ENCODE measurements at places on chromosomes 6 and 20. TPM values are rescaled to one million over a fixed set of nuclear protein-coding genes. Genes with fewer than 3 reads are reported as not detected.

DNA sequence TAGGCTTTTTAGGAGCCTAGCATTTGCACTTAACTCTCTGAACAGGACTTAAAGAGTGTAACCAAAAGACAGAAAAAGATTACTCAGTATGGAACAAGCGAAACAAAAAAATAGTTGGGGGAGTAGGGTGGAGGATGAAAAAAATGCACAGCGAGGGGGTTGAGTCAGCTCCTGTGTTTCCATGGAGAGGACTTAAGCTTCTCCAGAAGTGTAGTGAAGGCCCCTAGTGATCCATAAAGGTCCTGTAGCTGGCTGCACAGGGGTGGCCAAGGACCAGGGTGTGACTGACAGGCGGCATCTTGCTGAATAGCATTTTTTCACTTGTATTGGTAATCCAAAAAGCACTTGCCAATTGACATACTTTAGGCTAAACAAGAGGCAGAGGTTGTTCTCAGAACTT is 533.9 kb downstream of the RFPL4B start:
- DNase-seq = no peak

Gene GRIK2
- total RNA-seq = not detected

DNA sequence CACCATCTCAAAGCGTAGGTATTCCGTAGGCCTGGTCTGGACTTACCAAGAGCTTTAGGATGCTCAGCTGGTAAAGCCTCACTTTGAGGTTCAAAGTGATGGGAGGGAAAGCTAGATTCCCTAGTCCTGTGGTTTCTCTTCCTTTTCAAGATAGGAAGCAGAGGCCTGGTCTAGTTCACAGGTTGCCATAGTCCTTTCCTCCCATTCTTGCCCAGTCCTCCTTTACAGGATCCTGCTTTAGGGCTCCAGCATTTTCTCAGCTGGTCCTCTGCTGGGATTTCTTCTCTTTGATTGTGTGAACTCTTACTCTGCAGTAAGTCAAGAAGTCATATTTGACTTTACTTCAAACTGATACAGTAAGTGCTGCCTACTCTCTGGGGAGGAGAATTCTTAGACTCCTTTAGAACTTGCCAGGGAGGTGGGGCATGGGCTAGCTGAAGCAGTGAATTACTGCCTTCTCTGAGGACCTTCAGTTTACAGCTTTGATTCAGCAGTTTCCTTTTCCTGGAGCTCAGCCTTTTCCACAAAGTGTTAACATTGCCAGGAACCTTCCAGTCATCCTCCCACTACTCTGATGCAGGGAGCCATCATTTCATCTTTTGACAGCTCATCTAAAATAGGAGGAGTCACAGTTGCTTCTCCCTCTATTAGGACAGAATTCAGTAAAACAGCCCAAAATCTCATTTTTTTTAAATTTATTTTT is 42.8 kb upstream of the PLCG1 start:
- DNase-seq = no peak

DNA sequence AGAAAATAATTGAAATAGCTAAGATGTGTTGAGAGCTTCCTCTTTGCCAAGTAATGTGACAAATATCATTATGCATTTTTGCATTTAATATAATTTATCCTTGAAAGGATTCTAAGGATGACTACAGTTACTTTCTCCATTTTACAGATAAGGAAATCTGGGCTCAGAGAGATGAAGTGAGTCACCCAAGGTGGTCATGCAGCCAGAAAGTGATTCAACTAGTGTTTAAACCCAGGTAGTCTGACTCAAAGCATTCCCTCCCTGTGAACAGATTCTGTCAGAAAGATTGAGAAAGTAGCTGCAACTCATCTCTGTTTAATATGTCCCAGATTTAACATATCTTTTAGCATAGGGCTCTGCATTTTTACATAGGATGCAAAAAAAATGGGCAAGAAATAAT is 28.1 kb downstream of the NRSN1 start:
- DNase-seq = no peak

Gene IL17F
- not detected for total RNA-seq

- DNase-seq = no peak
Measured at GRCh38 chr20:51429144-51429482, 113.4 kb downstream of the NFATC2 start.

Gene SLC24A3
- total RNA-seq = under 0.01 TPM

DNA sequence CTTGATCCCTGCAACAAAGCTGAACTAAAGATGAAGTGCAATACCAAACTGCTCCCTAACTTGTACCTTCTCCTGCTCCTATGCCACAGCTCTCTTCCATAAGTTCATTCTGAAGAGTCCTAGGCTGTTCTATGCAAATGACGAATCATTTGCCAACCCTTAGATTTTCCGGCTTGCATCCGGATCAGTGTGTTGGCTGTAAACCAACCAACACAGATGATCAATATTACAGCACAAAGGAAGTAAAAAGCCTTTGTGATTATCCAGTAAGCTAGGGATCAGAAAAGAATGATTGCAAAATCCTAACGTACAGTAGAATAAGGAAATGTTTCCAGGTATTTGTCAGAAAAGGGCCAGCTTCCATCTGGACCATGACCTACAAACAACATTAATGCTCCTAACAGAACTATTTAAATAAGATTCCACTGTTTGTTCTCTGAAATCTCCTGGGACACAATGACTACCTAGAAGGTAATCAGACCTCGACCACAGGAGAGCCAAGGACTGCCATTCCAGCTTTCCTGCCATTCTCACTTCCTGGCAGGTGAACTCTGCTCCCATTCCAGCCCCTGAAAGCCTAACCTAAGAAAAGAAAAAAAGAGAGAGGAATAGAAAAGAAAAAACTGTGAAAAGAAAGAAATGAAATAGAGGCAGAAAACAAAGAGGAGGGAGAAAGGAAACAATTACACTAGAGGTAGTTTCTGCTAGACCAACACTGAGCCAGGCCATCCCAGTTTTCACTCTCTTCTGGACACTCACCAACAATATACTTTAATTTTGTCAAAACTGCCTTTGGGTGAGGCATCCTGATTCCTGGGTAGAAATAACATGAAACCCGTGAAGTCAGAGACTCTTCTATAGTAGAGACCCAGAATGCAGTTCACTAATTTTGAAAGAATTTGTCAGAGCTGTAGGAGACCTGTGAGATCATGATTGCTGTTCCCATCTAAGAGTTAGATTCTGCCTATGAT is 19.7 kb downstream of the GMDS start:
- DNase-seq = peak; percentile 17

GRCh38 chr20:10922941-10923340 is 249.1 kb upstream of the JAG1 start:
- DNase-seq = peak; percentile 79

Gene ANKEF1
- total RNA-seq = 0.65 TPM

DNA sequence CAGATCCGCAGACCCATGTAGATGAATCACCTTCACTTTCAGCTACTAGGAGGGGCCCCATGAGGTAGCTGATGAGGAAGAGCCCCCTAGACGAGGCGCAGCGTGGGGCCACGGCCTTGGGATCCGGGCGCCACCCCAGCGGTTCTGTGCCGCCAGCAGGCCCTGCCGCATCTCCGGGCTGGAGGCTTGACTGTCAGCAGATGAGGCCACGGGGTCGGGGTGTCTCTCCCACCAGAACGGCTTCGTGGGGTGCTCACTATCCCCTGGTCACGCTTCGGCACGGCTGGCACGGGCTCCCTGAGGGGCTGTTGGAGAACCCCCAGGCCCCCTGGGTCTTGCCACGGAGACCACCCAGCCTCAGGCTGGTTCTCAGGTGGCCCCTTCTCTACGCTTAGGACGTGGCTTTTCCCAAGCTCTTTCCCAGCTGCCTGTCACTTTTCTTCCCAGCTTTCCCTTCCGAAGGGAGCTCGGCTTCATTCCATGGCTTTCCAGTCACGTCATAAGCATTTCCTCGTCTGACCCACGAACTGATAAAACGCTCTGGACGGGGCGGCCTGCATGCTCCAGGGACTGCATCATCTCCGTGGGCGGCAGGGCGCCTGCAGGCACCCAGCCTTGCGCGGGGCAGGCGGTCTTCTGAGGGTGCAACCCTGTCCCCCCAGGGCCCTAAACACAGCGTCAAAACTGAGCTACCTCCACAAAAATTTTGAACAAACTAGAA is 85.9 kb downstream of the THBS2 start:
- DNase-seq = no peak

- DNase-seq = no peak
Measured at GRCh38 chr6:162704001-162704400, 23.6 kb downstream of the PRKN start.

Gene STMND1
- not detected for total RNA-seq

Gene THBS2
- total RNA-seq = 2.0 TPM

GRCh38 chr6:7912024-7912423 is 1.4 kb upstream of the TXNDC5 start:
- no peak for DNase-seq

Gene BPIFA1
- total RNA-seq = not detected

Gene SIRPD
- total RNA-seq = not detected

DNA sequence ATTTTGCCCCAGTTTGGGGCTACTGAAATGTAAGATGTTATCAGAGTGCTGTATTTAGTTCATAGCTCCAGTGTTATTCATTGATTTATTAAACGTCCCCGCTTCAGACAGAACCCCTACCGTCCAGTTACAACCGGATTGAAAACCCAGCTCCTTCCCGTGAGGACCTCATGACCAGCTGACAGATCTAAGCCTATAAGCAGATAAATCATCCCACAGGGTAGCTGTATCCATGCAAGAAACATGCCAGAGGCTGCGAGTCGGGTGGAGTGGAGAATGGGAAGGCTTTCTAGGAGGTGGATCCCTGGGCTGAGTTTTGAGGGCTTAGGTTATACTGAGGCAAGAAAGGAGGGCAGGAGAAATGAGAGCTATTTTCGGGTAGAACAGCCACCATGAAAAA is 260.0 kb downstream of the ARID1B start:
- DNase-seq = no peak

DNA sequence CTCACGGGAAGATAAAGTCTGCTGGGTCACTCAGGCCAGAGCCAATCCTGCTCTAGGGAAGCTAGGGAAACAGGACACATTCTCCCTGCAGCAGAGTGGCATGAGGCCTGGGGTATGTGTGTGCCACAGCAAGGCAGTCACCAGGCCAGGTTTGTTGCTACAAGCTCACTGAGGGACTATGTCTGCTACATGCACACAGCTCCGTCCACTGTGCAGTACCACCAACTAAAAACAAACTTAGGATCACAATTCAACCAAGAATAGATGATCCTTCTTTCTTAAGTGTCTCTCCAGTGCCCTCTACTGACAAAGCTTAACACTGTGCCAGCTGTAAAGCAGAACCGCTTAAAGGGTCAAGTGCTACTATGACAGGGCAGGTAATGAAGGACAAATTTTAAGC is 192.5 kb downstream of the PTPRK start:
- peak; percentile 27 for DNase-seq

GRCh38 chr20:37519508-37520418 is 1.3 kb upstream of the NNAT start:
- DNase-seq = peak; percentile 40

DNA sequence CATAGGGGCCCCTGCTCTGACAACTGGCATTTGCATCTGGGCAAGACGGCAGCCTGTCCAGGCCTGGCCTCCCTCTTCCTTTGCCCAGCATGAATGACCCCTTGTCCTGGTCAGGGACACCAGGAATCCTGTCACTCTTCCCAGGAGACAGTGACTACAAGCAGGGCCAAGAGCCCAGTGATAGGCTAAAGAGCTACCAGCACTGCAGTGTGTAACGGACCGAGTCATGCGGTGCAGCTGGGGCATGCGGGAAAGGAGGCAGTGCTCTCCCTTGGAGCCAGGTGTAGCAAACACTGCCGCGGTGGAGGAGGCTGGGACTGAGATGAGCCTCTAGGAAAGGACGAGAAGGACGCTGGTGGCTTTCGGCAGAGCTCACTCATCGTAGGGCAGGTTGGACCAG is 38.7 kb upstream of the DSP start:
- no peak for DNase-seq

DNA sequence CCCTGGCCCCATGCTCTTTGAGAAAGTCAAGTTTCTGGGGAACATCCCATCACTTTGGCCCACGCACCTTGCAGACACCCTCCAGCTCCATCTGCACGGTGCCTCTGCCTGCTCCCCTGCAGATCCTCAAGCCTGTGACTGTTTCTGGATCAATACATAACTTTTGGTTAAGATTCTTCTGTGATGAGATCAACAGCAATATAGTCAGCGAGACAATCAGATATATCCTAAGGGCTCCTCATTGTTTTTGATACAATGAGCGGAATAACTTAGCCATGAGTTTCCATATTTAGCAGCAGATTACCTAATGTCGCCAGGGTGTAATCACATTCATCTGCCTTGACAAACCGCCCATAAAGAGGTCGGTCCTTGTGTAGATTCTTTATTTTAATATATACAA is 109.3 kb upstream of the MTHFD1L start:
- peak; percentile 67 for DNase-seq

Gene SAMD10
- 3.2 TPM for total RNA-seq

DNA sequence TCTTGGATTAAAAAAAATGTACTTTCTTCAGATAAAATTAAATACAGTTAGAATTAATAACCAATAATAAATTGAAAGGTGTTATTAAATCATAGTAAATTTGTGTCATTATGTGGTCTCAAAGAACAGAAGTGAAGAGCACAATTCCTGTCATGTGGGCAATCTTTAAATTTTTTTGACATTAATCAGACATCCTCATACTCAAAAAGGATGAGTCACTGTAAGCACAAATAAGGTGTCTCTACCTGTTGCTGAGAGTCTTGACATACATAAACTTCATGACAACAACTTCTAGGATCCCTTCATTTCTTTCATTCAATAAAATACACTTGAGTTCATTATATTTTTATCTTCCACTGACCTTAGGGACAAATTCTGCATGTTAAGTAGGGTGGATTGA is 76.1 kb downstream of the SLC22A3 start:
- no peak for DNase-seq

- DNase-seq = no peak
Measured at GRCh38 chr6:88494401-88495140, 328.4 kb upstream of the CNR1 start.

Gene LPIN3
- 0.65 TPM for total RNA-seq

Gene NKX2-2
- total RNA-seq = not detected

Gene ZC2HC1B
- not detected for total RNA-seq

DNA sequence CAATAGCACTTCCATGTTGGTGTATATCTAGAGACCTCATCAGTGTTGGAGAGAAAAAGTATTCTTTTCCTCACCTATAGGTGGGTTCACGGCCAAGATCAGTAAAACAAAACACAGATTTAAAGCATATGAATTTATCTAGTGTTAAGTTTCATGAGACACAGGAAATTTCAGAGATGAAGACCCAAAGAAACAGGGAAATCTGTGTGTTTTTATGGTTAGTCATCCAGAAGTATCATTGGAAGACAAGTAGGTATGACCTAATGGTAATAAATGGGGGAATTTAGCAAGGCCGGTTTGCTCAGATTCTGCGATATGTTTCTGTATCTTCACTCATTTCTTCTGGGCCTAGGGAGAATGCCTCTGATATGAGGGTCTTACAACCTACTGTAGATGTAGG is 419.6 kb upstream of the MARCKS start:
- no peak for DNase-seq

Gene CNBD2
- total RNA-seq = 3.3 TPM

Gene APCDD1L
- total RNA-seq = not detected

- DNase-seq = no peak
Measured at GRCh38 chr6:145277358-145278086, 457.8 kb downstream of the EPM2A start.

- DNase-seq = peak; percentile 95
Measured at GRCh38 chr6:134288538-134289203, 29.2 kb downstream of the SGK1 start.

Measured in lung microvascular endothelial cell (primary cell).